ENCODE measurements at places on chromosomes 11 and 22. TPM values are rescaled to one million over a fixed set of nuclear protein-coding genes. Genes with fewer than 3 reads are reported as not detected.

- no peak for DNase-seq
- peaks cover 13% of the 10 kb centered on the region for H3K27me3 ChIP-seq
- H3K36me3 ChIP-seq, result no peaks in the 10 kb centered on the region
- no peak overlapping the region for H3K4me3 ChIP-seq
These were observed 603.9 kb upstream of the CADM1 start for GRCh38 chr11:116108161-116108560.

GRCh38 chr22:27804470-27805297 is 3.1 kb upstream of the MN1 start:
- H3K36me3 ChIP-seq, result peaks cover 26% of the 10 kb centered on the region
- peaks cover 18% of the 10 kb centered on the region for H3K4me1 ChIP-seq
- H3K27ac ChIP-seq, result no peak overlapping the region
- peak; percentile 82 for DNase-seq

DNA sequence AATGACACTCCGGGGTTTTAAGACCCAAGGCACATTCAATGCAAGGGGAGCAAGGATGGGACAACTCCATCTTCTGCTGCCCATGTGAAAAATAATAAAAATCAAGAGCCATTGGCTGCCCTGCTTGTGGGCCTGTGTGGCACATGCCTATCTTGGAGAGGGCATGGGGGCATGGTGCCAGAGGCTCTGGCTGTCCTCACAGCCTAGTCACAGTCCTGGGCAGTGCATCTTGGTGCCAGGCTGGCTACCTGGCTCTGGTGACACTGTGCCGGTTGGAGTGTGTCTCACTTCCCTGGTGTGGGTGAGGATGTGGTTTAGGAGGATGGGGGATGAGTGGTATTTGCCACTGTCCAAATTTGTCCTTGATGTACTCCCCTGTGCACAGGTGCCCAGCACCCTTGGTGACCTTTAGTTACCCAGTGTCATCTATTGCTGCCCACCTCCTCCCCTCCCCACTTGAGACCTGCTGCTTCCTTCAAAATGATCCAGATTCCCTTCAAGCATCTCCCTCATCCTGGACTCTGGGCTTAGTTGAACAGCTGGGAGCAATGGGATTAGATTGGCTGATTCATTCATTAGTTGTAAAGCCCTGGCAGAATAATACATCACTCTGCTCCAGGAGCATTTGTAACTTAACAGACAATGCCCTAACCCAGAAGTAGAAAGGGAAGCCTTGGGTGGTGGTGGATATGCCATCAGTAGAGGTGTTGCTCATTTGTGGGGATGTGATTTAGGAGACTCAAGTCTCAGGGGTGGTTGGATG is 4.6 kb downstream of the TMEM86A start:
- H3K27me3 ChIP-seq, result peaks cover 53% of the 10 kb centered on the region
- H3K27ac ChIP-seq, result no peak overlapping the region
- H3K36me3 ChIP-seq, result peaks cover 28% of the 10 kb centered on the region
- DNase-seq, result no peak

DNA sequence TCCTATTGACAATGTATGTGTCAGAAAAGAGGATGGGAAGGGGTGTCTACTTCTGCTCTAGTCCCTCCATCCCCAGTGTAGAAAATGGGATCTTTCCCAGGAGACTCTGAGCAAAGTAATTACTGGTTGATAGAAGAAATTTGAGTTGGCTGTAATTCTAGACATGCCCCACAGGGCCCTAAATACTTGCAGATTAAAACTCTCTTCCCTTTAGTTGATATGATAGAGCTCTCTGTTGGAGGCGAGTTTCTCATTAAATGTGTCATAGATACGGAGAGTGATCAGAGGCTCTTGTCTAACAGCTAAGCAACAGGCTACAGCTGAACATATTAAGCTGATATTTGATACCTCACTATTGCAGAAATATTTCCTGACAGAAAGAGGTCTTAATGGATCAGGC is 32.9 kb downstream of the OR52E1 start:
- H3K4me1 ChIP-seq, result no peaks in the 10 kb centered on the region
- no peaks in the 10 kb centered on the region for H3K27me3 ChIP-seq
- H3K36me3 ChIP-seq, result no peaks in the 10 kb centered on the region
- no peak overlapping the region for H3K27ac ChIP-seq
- no peak for DNase-seq

- H3K4me1 ChIP-seq, result no peaks in the 10 kb centered on the region
- no peak overlapping the region for H3K27ac ChIP-seq
- no peak for DNase-seq
These were observed 431.0 kb upstream of the B3GAT1 start for GRCh38 chr11:134843020-134843419.

GLYAT gene
- not detected for total RNA-seq

Data from Calu3 (cell line).